NCI-H446 (cell line): ENCODE measurements at places on chromosomes 2 and 18.
A peak's percentile ranks its signal among the peaks of the same experiment; 100 is the strongest.

DNA sequence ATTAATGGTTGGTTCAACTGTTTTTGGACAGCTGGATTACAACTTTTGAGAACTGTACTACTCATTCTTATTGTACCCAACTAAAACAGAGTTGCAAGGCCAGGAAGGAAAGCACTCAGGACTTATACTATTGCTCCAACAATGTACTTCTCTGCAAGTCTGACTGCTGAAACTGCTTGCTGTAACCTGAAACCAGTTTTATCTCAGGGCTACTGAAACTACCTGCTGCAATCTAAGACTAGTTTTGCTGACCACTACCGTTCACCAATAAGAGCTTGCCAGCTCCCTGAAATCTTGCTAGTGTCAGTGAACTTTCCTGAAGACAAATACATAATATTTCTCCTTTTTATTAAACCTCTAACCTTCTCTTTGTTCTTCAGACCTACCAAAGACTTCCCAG, 157.3 kb downstream of the CDCA7 start:
- no peak for DNase-seq

- DNase-seq, result no peak
Measured at GRCh38 chr2:150274108-150274507, 213.4 kb downstream of the RND3 start.

GRCh38 chr2:169822785-169823392, 1.8 kb downstream of the METTL5 start:
- no peak for DNase-seq

- DNase-seq, result peak; percentile 49
Measured at GRCh38 chr2:65300134-65300760, 72.6 kb downstream of the ACTR2 start.

- DNase-seq, result no peak
Measured at GRCh38 chr18:41617647-41618046, 337.4 kb upstream of the PIK3C3 start.

DNA sequence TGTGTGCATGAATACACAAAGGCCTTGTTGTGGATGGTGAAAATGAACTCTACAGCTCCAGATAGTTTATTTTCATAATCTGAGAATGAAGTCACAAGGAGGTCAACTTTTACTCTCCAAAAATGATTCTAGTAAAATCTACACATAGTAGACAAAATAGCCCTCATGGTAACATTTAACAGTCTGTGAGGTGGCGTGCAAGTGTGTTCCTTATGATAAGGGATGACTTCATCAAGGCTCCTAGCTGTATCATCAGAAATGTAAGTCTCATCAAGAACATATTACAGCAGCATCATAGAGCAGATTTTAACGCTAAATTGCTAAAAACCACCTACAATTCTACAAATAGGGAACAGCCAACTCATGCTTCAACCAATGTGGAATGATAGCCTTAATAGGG, 72.3 kb upstream of the RIOK3 start:
- DNase-seq, result no peak

- no peak for DNase-seq
Measured at GRCh38 chr2:19580264-19580663, 221.8 kb upstream of the OSR1 start.

DNA sequence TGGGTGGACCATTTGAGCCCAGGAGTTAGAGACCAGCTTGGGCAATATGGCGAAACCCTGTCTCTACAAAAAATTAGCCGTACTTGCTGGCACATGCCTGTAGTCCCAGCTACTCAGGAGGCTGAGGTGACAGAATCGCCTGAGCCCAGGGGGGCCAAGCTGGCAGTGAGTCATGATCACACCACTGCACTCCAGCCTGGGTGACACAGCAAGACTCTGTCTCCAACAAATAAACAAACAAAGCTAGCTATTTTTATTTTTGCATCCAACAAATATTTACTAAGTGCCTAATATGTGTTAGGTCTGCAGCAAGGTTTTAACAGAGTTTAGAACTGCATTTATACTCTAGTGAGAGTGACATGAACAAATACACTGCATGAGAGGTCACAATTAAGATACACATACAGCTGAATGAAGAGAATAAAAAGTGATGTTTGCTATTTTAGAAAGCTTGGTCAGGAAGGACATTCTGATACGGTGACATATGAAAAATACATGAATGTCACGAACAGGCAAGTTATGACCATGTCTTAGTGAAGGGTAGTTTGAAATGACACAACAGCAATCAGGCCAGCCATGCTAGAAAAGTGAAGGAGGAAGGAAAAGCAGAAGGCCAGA, 83.2 kb upstream of the FRZB start:
- no peak for DNase-seq

DNA sequence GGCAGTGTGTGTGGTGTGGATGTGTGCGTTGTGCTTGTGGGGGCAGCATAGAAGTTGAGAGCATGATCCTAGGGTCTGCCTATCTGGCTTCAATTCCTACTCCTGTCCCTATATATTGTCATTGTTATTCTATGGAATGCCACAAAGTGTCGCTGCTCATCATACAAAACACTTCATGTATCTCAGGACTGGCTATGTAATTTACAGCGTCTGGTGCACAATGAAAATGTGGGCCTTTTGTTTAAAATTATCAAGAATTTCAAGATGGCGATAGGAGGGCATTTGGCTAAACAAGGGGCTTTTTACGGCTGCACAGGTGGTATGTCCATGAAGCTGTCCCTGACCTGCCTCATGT, 3.4 kb downstream of the SERPINB2 start:
- DNase-seq, result no peak

DNA sequence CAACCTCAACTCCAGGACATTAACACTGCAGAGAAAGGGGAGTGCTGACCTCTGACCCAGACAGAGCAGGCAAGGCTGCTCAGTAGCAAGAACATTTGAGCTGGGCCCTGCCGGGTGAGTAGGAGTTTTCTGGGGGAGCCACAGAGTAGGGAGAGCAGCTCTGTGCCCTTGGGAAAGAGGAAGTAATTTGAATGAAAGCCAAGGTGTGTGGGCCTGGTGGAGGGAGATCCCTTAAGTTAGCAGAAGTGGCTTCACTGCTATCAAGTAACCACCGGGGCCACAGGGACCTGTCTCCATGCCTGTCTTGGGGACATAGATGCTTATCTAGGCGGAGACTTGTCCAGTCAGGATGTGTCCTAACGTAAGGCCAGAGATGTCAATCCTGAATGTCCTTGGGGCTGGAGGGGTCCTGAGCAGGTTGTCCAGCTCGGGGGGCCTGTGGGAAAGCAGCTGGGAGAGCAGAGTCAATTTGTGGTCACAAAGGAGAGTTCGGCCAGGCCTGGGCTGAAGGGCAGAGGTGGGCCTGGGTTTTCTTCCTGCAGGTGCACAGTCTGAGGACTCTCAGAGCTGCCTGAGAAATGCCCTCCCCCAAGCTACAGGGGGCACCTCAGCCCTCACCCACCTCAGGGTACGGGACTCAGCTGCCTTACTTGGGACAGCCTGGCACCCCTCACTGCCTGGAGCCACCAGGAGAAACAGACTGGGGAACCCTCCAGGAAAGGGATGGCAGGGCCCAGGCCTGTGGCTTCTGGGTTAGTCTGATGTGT, 15.0 kb upstream of the OTOF start:
- DNase-seq, result no peak

DNA sequence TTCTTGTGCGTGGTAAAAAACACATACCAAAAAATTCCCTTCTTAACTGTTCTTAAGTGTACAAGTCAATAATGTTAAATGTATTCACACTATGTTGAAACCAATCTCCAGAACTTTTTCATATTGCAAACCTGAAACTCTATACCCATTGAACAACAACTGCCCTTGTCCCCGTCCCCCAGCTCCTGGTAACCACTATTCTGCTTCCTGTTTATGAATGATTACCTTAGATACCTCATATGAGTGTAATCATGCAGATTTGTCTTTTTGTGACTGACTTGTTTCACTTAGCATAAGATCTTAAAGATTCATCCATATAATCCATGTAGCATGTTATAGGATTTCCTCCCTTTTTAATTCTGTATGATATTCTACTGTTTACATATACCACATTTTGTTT, 59.9 kb downstream of the NAT8 start:
- DNase-seq, result no peak

- peak; percentile 41 for DNase-seq
Measured at GRCh38 chr18:908758-909724, 4.4 kb downstream of the ADCYAP1 start.

DNA sequence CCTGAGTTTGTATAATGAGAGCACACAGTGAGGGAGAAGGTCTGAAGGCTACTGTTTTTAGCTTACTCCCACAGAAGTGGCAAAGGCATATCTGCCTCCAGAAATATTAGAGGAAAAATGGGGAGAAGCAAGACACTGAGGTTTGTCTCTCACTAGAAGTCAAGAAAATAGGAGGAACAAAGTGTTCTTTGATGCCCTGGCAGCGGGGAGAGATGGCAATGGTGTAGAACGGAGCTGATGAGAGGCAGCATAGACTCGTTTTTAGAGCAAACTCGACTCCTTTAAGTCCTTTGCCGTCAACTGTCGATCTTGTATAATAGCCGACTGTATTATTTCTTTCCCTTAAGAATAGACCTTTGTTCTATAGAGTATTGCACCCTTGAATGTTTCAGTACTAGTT, 73.8 kb downstream of the ANKRD44 start:
- DNase-seq, result no peak

DNA sequence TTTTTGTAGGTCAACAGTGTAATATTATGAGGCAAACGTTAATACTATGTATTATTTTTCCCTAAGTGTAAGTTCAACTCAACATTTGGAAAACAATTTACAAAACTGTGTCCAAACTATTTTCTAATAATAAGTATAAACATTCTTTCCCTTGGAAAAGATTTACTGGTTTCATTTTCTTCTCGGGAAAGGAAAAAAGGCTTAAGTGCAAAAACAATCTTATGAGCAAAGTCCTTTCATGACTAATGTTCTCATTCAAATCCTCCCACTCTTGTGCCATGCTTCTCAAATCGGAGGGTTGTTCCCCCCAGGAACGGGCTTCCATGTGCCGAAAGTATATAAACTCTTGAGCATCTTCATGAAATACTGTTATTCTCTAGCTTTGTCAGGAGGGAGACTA, 19.8 kb upstream of the L3MBTL4 start:
- DNase-seq, result no peak

GRCh38 chr2:156349605-156350004, 17.1 kb upstream of the NR4A2 start:
- DNase-seq, result no peak

DNA sequence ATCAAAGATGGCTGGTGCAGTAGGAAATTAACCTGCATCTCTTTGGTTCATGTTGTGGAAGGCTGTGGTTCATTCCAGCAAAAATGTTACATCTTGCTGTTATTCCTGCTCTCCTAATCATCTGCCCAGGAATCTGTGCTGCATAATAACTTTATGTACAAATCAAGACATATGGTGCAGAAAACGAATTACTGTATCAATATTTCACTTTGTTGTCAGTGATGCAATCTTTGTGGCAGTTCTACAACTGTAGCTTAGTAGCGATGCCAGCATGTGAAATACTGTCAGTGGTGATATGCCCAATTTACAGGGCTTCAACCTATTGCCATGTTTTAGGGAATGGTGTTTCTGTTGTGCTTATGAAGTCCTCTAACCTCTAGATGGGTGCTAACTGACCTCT, 1114.7 kb downstream of the SOCS6 start:
- no peak for DNase-seq

GRCh38 chr2:65267008-65267407, 39.4 kb downstream of the ACTR2 start:
- no peak for DNase-seq

DNA sequence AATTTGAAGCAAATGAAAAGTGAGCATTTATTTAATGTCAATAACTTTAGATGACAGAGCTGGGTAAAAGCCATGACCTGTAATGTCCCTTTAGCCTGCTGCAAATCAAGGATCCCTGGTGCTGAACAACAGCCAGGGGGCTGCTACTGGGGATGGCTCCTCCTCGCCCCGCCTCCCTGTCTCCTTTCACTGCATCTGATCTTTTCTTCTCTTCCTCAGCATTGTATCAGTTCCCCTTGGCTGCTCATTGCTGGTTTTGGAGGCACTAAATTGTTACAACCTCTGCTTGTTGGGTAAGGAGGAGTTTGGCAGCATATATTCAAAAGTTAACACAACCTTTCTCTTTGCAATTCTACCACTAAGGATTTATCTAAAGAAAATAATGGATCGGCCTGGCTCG, 236.3 kb upstream of the ID2 start:
- no peak for DNase-seq

GRCh38 chr18:59041819-59042815, 97.6 kb upstream of the SEC11C start:
- no peak for DNase-seq

GRCh38 chr18:63223837-63224236, 95.7 kb downstream of the BCL2 start:
- no peak for DNase-seq

- DNase-seq, result no peak
Measured at GRCh38 chr2:9991221-9991620, 39.7 kb downstream of the GRHL1 start.

DNA sequence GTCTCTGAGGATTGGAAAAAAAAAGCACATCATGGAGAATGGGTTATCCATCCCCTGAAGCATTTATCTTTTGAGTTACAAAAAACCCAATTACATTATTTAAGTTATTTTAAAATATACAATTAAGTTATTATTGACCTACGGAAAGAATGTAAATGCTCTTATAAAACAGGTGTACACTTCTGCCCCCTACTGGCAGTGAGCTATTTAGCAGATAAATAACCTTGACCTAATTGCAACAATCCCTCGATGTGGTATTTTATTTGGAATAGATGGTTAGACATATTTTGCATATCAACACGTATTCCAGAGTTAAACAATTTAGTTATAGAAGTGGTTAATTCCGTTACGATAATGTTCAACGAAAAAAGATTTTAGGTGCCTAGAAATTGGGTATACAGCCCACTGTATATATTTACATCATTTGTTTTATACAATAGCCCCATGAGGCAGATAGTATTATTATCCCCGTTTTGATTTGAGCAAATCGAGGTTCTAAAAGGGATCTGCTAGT, 9.1 kb upstream of the DAW1 start:
- no peak for DNase-seq

DNA sequence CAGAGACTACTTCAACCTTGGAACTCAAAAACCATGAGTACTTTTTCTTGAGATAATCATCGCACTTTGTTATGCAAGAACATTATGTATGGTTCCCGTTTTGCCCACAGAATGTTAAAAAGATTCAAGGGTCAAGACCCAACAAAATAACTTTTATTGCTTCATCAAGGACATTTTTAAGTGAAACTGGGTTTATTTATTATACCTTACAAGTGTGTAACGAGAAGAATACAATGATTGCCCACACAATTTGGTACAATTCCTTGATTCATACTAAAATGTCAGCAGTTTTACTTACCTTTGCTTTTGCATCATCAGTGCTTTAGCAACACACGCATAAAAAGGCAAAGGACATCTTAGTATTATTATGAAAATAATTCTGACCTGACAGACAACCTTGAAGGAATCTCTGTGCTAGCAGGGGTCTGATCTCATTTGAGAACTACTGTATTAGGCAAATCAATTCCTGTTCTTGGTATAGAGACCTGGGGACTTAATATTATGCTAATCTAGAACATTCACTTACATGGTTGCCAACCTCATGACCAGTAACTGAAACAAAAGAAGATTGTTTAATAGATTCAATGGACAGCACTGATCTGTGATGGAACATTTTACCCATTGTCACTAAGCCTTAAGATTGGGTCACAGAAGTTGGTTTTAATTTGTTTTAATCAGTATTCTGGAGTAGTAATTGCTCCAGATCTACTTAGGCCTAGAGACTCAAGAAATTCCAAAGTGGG, 16.2 kb downstream of the CCDC88A start:
- DNase-seq, result no peak

GRCh38 chr2:18527326-18527725, 33.1 kb downstream of the RDH14 start:
- no peak for DNase-seq

GRCh38 chr2:138090330-138090729, 126.1 kb downstream of the HNMT start:
- peak; percentile 36 for DNase-seq
